ENCODE measurements at places on chromosomes 4 and X. TPM values are rescaled to one million over a fixed set of nuclear protein-coding genes. Genes with fewer than 3 reads are reported as not detected.

LRCH2 gene
- total RNA-seq: 23.3 TPM

BEX5 gene
- total RNA-seq: 7.7 TPM

PGAM4 gene
- not detected for total RNA-seq

GAB3 gene
- 4.3 TPM for total RNA-seq

SYP gene
- total RNA-seq: 152 TPM

TMEM47 gene
- 86.8 TPM for total RNA-seq

MTTP gene
- 1.6 TPM for total RNA-seq

AMMECR1 gene
- total RNA-seq: 13.1 TPM

MAMLD1 gene
- 5.6 TPM for total RNA-seq

SLC7A11 gene
- 7.1 TPM for total RNA-seq

DMP1 gene
- 0.11 TPM for total RNA-seq

OTUD6A gene
- not detected for total RNA-seq

ABRAXAS1 gene
- 19.8 TPM for total RNA-seq

STK32B gene
- total RNA-seq: 11.7 TPM

ITM2A gene
- total RNA-seq: 104 TPM

DGKK gene
- total RNA-seq: 0.16 TPM

AMBN gene
- not detected for total RNA-seq

HTR2C gene
- total RNA-seq: 0.49 TPM

CT45A7 gene
- total RNA-seq: not detected

NEK1 gene
- total RNA-seq: 28.9 TPM

CDKL5 gene
- total RNA-seq: 25.5 TPM

SMIM31 gene
- 0.11 TPM for total RNA-seq

MFAP3L gene
- 16.7 TPM for total RNA-seq

THAP9 gene
- 31.2 TPM for total RNA-seq

ZNF81 gene
- 15.6 TPM for total RNA-seq

GPRIN3 gene
- 33.2 TPM for total RNA-seq
